Thyroid gland (tissue), 4 donors: ENCODE measurements at places on chromosomes 4 and X.

DNA sequence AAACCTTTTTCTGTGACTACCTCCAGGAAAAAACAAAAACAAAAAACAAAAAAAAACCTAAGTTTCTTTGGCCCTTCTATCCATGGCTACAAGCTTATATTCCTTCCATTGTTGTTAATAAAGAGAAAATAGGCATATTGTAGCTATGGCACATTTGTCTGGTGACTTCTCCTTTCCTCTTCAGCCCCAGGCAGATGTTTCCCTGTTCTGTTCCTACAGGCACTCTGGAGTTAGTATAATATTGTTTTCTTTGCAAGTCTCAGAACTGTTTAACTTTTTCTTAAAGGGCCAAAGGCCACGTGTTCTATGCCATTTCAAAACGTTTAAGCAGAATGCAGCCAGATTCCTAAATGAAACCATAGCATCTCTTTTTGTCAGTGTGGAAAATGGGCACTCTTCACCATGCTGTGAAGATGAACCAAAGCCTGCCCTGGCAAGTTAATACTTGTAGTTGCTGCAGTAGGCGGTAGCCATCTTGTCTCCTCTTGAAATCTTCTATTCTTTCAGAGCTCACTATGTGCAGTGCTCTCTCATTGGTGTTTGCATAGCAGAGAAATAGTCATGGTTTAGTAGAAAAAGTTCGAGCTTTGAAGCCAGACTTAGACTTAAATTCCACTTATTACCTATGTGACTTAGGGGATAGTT lies 44.8 kb upstream of the MTMR1 start:
- no peak for DNase-seq

DNA sequence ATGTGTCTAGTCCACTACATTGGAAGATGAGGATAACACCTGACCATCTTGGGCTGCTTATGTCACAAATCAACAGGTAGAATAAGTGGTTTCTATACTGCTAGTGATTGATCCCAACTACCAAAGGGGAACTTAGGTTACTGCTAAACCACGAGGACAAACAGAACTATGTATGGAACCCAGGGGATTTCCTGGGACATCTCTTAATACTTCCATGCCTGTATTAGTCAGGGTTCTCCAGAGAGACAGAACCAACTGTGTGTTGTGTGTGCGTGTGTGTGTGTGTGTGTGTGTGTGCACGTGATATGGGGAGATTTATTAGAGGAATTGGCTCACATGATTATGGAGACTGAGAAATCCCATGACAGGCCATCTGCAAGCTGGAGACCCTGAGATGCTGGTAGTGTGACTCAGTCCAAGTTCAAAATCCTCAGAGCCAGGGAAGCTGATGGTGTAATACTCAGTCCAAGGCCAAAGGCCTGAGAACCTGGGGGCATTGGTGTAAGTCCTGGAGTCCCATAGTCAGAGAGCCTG lies 16.2 kb upstream of the AFF1 start:
- no peak for DNase-seq

DNA sequence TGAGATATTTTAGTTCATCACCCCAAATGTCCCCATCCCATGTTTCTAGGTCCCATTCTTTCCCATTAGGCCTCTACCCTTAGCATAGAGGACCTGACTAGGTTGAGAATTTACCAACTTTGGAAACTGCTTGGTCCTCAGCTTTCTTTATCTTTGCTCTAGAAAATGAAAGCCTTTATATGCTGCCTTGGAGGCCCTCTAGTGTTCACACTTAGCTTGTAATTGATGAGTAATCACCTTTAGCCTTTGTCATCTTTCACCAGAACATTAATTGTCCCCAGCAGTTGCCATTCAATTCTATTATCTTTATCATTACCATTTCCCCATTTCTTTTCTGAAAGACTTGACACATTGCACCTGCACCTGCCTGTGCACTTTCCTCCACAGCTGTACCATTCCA lies 589.2 kb upstream of the NR3C2 start:
- peak; percentile 13 for DNase-seq

DNA sequence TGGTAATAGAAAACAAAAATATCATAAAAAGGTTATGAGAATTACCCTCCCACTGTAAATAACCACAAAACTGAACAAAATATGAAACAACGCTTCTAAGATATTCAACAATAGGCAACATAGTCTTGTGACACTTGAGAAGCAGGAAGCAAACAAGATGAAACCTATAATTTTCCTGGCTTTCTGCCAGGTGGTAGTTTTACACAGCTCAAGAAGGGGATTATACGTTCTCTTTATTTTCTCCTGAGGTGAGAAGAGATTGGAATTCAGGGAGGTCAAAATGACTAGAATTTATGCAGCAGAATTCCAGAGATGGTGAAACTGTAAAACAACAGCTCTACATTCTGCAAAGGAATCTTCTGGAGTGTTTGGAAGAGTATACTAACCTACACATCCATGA lies 186.0 kb downstream of the HHIP start:
- no peak for DNase-seq

- no peak for DNase-seq
These were observed 1.8 kb upstream of the FRMPD3 start for GRCh38 chrX:107447642-107448041.

DNA sequence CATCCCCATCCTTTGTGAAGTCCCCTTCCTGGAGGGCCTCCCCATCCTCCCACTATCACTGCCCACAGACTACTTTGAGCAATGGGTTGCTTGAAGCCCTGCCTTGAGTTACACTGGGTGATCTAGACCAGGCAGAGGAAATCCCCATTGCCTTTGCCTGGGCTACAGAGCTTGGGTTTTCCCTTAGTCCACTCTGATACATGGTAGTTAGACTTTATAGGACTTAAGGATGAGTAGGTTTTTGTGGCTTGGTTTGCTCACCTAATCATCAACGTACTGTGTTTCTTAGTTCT lies 56.6 kb downstream of the TMEM131L start:
- no peak for DNase-seq

GRCh38 chr4:54318904-54319303 lies 89.8 kb downstream of the PDGFRA start:
- DNase-seq, result no peak

GRCh38 chrX:16711893-16712547 lies 449 bp downstream of the CTPS2 start:
- peak; percentile 8 for DNase-seq

- no peak for DNase-seq
These were observed 727.7 kb downstream of the DMD start for GRCh38 chrX:32483534-32484136.

DNA sequence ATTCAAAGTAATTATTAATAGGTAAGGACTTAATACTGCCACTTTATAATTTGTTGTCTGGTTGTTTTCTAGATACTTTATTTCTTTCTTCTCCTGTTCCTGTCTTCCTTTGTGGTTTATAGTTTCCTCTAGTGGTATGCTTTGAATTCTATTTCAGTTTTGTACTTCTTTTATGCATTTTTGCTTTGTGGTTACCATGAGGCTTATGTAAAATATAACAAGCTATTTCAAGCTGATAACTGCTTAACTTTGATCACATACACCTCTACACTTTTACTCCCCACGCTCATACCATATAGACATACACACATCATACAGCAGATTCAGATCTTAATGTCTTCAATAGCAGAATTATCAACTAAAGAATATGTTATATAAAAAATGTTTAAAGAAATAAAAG lies 192.3 kb downstream of the SCFD2 start:
- no peak for DNase-seq

- no peak for DNase-seq
These were observed 409.2 kb downstream of the CCSER1 start for GRCh38 chr4:90536408-90536807.

DNA sequence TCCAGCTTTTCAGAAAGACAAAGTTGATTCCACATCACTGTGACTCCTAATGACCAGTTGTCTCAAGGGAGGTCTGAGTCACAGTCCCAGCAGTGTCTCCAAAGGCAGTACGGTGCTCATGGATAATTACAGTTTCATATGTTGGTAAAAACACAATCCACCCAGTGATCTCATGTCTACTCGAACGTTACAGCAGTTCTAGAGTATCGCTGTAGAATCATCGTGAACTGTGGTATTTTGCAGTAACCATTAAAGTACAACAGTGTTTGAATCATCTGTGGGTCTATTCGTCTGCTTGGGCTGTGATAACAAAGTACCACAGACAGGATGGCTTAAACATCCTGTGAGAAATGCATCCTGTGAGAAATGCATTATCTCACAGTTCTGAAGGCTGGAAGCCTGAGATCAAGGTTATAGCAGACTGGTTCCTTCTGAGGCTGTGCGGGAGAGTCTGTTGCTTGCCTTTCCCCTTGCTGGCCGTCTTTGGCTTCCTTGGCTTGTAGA lies 121.1 kb upstream of the SORBS2 start:
- no peak for DNase-seq

DNA sequence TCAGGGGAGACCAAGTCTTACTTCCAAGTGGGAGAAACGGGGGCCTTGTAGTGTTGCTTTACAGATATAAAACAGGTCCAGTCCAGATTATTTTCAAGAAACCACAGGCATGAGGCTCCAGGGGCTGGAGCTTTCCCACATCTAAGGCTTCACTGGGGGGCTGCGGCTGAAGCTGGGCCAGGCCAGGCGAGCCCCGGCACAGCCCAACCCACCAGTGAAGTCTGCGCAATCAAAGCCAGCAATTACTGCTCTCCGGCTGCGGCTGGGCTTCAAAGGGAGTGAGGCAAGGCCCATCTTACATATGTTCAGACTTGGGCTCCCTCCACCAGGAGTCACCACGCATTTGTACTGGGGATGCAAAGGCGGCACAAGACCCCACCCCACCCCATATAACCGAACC lies 61.7 kb downstream of the HADH start:
- DNase-seq, result no peak

- DNase-seq, result no peak
These were observed 66.4 kb downstream of the TMEM154 start for GRCh38 chr4:152613351-152613750.

GRCh38 chrX:34874763-34875162 lies 67.8 kb upstream of the FAM47B start:
- DNase-seq, result no peak

GRCh38 chr4:23674694-23675093 lies 215.2 kb downstream of the PPARGC1A start:
- no peak for DNase-seq

DNA sequence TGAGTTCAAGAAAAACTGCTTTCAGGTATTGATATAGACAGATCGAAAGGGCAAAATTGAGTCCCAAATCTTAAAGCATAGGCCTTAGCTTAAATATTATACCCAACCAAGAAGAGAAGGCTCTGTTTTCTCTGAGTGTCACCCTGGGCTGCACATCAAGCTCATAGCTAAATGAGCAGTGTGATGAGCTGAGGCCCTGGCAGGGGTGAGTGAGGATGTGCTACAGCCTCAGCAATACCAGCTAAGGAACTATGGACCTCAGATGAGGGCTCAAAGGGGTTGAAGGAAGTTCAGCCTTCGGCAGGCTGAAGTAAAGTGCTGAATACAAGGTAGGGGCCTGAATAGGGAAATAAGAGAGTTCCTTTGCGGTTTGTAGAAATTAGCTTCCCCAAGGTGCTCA lies 79.3 kb downstream of the FAM114A1 start:
- DNase-seq, result no peak

DNA sequence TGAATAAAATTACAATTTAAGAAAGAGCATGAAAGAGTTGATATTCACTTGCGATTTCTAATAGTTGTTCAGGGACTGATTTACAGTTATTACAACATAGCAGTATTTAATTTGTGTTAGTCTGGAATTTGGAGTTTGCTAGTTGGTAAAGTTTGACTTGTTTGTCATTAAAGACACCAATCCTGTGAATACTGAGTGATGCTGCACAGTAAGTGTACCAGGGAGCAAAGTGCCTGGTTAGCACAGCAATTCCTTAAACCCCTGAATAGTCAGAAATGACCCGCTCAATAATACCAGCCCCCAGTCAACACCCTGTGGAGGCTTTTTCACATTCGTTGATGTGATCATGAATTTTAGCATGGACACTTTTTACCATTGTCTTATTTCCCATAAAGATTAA lies 122.2 kb upstream of the GC start:
- DNase-seq, result no peak

DNA sequence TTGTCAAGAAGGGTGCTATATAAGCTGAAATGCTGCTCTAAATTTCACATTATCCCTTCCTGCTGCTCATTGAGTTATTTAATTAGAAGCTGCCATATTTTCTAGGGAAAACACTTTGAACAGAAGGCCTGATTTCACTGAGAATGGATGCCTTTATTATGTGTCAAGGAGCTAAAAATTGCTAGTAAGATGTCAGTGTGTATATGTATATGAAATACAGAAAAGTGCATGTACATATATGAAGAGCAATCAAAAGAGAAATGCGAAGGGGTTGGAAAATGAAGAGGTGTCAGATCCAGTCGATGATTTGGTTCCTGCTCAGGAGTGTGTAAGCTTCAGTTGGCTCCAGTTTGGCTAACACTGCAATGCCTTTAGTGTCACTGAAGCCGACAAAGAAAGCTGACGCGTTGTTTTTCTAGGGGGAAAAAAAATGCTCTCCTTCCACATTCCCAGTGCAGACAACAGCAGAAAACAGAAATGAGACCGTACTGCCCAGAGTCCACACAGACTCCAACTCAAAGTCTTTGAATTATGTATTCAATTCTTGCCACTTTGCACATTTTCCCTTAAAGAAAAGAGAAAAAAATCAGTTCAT lies 154.2 kb downstream of the NHS start:
- peak; percentile 24 for DNase-seq

DNA sequence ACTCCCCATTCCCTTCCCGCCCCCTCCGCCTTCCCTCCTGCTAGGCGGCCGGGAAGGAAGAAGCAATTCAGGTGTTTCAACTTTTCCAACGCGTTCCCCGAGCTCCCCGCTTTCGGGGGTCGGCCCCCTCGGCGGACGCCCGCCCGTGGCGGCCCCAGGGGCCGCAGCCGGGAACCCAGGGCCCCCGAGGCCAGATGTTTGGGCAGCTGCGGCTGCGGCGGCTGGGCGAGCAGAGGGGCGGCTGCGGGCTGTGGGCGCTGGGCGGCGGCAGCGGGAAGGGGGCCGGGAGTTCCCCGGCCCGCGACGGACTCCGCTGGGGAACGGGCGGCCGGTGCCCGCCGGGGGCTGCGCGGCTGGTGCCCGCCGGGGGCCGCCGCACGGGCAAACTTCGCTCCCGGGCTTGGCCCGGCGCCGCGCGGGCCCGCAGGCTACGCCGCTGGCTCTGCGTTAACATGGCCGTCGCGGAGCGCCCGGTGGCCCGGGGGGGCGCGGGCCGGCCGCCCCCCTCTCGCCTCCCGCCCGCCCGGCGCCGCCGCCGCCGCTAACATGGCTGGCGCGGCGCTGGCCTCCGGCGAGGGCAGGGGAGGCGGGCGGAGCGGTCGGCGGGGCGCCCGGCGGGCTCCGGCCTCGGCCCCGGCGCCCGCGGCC lies 510 bp downstream of the HMGB3 start:
- DNase-seq, result no peak

DNA sequence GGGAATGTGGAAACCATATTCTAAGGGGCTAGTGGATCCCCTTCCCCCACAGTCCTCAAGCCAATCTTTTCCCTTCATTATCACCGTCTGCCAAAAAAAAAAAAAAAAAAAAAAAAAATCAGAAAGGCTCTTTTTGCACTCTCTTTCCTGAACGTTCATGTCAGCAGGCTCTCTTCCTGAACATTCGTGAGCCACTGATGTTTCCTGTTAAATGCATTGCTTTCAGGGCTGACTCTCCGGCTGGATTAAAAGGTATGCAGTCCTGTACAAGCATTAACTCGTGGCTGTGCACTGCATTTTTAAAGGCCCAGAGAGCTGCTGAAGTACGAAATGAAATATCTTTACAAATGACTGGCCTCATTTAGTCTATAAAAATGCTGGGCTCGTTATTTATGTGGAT lies 34.0 kb upstream of the TSPAN5 start:
- DNase-seq, result no peak
